Stimulated activated CD4-positive, alpha-beta T cell treated with anti-CD3 and anti-CD28 coated beads, Interleukin-4, amount 100 ng/mL, for 48 hours (primary cell): ENCODE measurements at places on chromosomes 1 and 21.

- DNase-seq = no peak
These were observed 71.6 kb downstream of the PLXNA2 start for GRCh38 chr1:208172423-208173145.

GRCh38 chr21:45590246-45590725 is 48.0 kb upstream of the SLC19A1 start:
- DNase-seq = peak; percentile 64

DNA sequence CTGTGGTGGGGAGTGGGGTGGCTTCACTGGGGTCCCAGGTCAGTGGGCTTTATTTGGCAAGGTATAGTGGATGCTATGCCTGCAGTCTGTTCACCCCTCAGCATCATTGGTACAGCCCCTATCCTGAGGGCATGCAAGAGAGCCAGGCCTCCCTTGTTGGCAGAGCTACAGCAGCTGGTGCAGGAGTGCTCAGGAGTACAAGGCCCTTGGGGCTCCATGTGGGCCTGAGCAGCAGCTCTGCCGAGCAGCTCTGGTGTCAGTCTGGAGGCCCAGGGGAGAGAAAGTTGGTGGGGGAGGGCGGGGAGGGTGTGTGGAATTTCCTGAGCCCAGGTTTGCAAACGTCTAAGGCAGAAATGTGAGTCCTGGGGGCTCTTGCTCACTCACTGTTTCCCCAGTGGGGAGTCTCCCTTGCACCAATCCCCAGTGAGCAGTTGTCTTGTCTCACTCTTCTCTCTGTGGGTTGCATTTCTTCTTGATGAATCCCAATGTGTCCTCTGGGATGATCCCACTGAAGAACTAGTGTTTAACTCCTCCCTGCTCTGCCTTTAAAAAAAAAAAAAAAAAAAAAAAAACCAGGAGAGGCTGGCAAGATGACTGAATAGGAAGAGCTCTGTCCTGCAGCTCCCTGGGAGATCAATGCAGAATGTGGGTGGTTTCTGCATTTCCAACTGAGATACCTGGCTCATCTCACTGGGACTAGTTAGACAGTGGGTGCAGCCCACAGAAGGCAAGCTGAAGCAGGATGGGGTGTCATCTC is 39.5 kb upstream of the CYP4X1 start:
- no peak for DNase-seq

- no peak for DNase-seq
These were observed 18.4 kb downstream of the COL6A2 start for GRCh38 chr21:46116189-46116775.

- DNase-seq = no peak
These were observed 314.2 kb downstream of the RWDD3 start for GRCh38 chr1:95548211-95548610.

- DNase-seq = no peak
These were observed 62.8 kb upstream of the USP25 start for GRCh38 chr21:15667010-15667409.

DNA sequence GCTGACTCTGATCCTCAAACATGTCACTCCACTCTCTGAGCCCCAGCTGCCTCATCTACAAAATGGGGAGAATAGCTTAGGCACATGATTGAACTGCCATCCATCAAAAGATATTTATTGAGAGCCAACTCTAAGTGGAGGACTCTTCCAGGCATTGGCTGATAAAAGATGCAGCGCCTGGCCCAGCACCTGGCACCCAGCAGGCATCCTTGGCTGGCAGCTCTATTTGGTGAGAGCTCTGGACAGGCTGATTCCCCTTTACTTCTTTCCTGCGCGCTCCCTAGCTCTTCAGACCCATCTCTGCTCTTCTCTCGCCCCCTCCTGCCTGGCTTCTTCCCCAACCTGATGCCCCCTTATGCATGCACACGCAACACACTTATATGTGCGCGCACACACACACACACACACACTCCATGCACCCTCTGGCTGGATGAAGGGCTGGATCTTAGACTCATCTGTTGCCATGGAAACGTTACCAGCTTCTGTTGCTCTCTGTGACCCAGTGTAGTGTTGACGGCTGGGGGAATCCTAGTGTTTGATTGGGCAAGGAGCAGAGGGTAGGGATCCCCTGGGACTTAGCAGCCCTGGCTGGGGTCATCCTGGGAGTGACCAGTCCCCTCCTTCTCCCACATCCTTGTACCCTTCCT is 49.3 kb downstream of the VWA5B1 start:
- DNase-seq = no peak

DNA sequence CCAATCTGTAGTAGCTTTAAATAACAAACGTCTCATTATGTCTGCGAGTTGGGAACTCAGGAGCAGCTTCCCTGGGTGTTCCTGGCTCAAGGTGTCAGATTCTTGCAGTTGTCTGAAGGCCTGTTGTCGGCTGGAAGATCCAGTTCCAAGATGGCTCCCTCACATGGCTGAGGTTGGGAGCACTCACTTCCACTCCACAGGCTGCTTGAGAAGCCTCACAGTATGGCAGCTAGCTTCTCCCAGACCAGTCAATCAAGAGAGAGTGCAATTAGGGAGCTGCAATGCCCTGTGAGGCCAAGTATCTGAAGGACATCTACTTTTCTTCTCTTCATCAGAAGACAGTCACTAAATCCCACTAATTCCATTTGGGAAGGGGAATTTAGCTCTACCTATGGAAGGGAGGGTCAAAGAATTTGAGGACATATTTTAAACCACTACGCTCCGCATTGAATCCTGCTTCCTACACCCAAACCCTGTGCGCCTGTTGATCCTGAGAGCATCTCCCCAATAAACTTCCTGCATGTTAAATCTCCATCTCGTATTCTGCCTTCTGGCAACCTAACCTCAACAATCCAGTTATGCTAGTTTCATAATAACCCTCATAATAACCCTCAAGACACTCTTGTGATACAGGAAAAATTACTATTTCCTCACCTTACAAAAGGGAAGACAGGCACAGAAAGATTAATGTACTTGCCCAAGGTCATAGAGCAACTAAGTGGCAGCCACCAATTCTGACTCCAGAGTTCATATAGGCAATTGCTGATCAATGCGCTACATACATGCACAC is 3.6 kb upstream of the VPS26C start:
- no peak for DNase-seq

- no peak for DNase-seq
These were observed 71.2 kb upstream of the GJB5 start for GRCh38 chr1:34683616-34684015.

DNA sequence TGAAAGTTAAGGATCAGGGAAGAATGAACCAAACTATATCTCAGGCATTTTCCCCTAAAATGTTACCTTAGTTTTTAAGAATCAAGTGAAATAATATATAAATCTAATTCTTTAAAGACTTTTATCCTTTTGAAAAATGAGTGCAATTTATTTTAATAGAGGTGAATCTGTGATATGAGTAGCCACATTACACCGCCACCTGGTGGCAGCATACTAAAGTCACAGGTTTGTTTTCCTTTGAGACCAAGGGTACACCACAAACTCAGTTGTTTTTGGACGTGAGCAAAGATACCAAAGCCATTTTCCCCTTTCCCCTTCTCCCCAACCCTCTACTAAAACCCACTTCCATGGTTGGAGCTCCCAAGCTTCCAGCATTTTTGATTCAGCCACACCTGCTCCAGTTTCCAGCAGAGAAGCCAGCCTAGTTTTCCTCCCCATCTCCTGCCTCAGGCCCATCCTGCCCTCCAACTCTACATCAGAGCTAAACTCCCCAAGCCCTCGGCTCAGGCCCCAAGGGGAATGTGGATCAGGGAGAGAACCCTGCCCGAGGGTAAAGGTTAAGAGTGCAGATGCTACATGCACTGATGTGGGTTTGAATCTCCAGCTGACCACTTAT is 22.9 kb upstream of the LDLRAP1 start:
- peak; percentile 69 for DNase-seq

DNA sequence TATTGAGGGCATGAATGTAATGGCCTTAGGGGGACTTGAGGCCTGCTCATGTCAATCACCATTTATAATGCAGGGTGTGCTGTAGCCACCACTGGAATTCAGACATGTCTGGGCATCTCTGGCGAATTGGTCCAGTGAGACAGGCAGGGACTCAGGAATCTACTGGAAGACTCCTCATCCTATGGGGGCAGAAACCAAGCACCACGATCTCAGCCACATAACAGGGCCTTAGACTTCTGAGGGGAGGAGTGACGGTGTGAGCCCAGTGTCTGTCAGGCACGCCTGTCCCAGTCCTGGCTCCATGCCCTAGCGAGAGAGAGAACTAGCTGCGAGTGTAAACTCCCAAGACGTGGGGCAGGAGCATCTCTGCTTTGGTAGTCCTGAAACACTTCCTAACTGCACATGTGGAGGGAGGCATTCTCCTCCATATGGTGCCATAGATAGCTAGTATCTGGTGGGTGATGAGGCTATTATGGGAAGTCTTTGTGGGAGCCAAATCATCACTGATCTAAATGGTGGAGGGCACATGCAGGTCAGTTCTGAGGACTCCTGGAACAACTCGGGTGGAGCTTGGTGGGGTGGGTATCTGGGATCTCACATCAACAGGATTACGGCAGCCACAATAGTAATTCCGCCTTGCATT is 29.8 kb upstream of the KIAA0040 start:
- no peak for DNase-seq

- DNase-seq = no peak
These were observed 34.0 kb upstream of the RAP1A start for GRCh38 chr1:111585447-111586086.

- no peak for DNase-seq
These were observed 4.4 kb upstream of the OSBPL9 start for GRCh38 chr1:51612447-51612961.

DNA sequence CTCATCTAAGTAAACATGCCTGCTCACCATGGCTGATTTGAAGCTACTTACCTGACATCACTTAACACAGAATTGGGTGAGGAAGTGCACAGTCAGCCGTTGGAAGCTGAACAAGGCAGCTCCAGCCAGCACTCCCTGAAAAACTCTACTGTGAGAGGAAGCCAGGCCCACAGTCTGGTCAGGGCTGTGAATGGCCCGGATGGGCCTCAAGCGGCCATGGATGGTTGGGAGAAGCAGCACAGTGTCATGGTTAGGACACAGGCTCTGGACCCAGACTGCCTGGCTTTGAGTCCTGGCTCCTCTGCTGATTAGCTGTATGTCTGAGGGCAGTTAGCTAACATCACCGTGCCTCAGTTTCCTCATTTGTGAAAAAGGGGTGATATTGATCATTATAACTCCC is 267.8 kb downstream of the GRIK3 start:
- DNase-seq = no peak

GRCh38 chr1:66598670-66599069 is 64.7 kb downstream of the SGIP1 start:
- no peak for DNase-seq

- peak; percentile 41 for DNase-seq
These were observed 30.9 kb downstream of the WNT3A start for GRCh38 chr1:228037401-228038386.

GRCh38 chr21:29372063-29372802 is 73.5 kb downstream of the BACH1 start:
- DNase-seq = no peak

- no peak for DNase-seq
These were observed 97.5 kb downstream of the CASZ1 start for GRCh38 chr1:10698726-10699469.

DNA sequence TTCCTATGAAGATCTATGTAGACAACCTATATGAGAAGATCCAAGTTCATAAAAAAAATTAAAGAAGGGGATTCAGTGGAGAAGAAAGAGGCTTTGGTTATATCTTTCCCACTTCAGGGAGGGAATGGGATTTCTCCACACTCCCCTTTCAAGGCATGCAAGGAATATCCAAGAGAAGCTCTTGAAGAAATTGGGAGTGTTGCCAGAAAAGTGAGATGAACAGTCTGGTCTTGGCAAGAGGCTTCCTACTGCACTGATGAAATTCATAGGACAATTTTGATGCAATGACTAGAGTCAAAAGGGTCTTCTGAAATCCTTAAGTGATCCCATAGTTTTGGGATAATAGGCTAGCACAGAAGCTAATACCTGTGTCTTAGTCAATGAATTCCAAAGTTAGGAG is 153.0 kb downstream of the KCTD3 start:
- no peak for DNase-seq

GRCh38 chr1:165759095-165759494 is 9.6 kb downstream of the TMCO1 start:
- no peak for DNase-seq

- DNase-seq = no peak
These were observed at the start of gene C1orf210 for GRCh38 chr1:43285269-43285990. Gene C1orf210, minus strand, starts transcription at chr1:43285581. Its CDS starts 2,311 bp downstream, at chr1:43283270.

DNA sequence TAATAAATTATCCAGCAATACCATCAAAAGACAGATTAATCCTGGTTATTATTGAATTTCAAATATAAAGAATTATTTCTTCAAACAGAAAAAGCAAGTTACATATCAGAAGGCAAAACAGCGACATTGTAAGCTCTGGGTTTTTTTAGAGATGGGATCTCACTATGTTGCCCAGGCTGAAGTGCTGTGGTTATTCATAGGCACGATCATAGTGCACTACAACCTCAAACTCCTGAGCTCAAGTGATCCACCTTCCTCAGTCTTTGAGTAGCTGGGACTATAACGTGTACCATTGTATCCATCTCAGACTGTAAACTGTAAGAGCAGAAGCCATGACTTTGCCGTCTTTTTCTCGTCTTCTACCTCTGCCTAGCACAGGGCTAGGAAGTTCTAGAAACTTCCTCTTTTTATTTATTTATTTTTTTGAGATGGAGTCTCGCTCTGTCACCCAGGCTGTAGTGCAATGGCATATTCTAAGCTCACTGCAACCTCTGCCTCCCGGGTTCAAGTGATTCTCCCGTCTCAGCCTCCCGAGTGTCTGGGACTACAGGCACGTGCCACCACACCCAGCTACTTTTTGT is 20.0 kb upstream of the GPX7 start:
- DNase-seq = no peak
